ENCODE measurements at places on chromosomes 3 and 15.

- DNase-seq, result no peak
Observed at GRCh38 chr3:5442786-5443138, 255.3 kb downstream of the EDEM1 start.

DNA sequence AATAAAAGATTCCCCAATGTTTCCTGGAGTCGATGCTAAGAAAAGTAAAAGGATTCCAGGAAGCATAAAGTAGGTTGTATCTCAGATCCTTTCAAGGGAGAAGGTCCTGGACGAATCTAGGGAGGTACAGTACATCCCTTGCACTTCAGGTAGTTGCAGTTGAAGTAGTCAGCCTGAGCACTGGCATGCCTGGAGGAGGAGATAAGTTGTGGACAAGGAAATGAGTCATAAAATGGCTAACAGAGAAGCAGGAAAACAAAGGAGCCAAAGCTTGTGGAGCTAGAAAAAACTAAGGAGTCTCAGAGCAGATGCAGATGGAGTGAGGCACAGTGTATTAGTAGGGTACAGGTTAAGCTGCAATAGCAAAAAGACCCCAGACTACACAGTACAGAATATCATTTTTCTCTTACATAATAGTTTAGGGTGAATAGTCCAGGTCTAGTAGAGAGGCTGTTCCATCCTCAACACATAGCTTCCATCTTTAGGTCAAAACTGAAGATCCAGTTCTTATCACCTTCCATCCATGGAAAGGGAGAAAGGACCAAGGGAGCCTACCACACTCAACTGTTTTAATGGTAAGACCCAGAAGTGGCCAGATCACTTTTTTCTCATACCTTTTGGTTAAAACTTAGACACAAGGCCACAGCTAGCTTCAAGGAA is 41.3 kb downstream of the COL6A5 start:
- DNase-seq, result peak; percentile 54

GRCh38 chr3:30643763-30644462 is 37.5 kb downstream of the TGFBR2 start:
- DNase-seq, result no peak

GRCh38 chr3:148759430-148759829 is 61.7 kb downstream of the AGTR1 start:
- DNase-seq, result no peak

GRCh38 chr15:52683580-52683979 is 4.4 kb upstream of the ATOSA start:
- no peak for DNase-seq

DNA sequence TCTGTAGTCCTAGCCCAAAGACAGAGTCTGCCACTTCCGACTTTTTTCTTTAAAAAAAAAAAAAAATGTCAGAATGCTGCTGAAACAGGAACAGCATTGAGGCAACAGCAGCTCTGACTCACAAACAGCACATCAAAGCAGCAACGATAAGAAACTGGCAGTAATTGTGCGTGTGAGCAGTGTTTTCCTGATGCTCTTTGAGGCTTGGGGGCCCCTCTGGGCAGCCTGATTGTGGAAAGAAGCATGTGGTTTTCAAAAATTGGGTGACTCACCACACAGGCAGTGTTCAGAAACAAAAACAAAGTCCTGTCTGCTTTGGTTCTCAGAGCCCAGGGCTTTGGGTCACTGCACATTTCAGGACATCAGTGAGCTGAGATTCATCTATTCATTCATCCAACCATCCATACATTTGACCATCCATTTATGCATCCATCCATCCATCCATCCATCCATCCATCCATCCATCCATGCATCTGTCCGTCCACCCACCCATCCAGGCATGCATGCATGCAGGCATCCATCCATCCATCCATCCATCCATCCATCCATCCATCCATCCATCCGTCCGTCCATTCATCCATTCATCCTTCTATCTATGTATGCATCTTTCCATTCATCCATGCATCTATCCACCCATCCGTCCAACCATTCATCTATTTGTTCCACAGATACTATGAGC is 308.4 kb downstream of the RPLP1 start:
- peak; percentile 98 for DNase-seq

GRCh38 chr15:85120351-85121113 is 138.9 kb downstream of the PDE8A start:
- no peak for DNase-seq

- peak; percentile 68 for DNase-seq
Observed at GRCh38 chr3:5226783-5227182, 39.3 kb downstream of the EDEM1 start.

DNA sequence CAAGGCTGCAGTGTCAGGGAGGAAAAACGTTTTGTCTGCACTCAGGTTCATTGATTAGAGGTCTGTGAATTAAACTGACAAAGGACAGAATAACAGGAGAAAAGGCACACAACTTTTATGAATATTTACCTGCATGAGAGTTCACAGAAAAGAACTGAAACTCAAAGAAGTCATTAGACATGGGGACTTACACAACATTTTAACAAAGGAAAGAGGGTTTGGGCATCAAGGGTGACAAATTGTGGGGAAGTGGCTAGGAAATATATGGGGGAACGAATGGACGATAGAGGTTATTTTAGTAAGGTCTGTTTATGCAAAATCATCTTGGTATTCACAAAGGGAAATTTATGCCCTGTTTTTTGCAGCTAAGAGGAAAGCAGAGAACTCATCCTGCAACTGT is 65.6 kb upstream of the C15orf39 start:
- no peak for DNase-seq

GRCh38 chr3:11717768-11718636 is 74.3 kb upstream of the VGLL4 start:
- DNase-seq, result peak; percentile 63

DNA sequence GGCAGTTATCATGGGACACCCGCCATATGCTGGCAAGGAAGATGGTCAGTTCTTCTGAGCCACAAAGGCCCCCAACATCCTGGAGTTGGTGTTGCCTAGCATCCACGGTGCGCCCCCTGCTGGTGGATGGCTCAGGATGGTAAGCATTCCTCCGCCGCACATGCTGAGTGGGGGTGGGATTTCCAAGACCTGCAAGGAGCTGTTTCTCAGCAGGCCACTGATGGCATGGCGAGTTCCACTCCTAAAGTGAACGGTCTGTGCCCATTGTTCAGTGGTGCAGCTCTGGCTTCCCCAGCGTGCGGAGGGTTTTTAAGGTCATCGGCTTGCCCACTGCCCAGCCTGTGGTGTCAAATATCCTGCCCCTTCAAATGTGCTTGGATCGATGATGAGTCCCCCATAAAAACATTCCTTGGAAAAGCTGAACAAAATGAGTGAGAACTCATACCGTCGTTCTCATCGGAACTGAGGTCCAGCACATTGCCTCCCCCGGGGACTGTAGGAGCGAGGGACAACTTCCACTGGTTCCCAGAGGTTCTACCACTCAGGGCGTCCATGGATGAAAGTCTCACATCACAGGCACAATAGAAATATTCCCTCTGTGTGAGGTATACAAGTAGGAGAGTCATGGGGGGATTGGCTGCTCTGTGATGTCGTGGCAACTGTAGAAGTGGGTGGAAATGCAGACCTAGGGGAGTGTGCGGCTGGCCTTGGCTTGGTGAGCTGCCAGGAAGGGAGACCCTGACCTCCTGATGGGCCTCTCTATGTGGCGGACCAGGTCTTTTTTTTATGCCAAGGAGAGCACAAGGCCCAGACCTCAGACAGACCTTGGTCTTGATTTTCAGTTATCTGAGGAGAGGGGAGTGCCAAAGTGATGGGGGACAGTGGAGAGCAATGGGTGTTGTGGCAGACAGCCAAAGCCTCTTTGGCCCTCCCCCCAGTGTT is 102.0 kb downstream of the SNRPN start:
- no peak for DNase-seq

- no peak for DNase-seq
Observed at GRCh38 chr15:74032606-74033561, 38.4 kb downstream of the PML start.

GRCh38 chr15:82709421-82710207 is at the start of gene AP3B2:
Gene AP3B2, minus strand, starts transcription at chr15:82709875. Its CDS starts 169 bp downstream, at chr15:82709706.
- peak; percentile 61 for DNase-seq

DNA sequence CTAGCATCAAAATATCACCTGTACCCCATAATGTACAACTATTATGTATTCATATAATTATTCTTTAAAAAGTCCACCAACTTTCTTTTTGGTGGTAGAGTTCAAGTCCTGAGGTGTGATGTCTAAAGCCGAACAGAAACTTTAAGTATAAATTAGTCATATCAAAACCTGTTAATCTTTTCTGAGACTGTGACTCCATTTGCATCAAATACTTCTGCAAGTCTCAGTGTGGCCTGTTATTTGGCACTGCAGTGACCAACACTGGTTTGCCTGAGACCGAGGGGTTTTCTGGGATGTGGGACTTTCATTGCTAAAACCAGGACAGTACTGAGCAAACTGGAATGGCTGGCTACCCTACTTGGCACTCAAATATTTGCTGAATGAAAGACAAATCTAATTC is 7.3 kb downstream of the NGLY1 start:
- DNase-seq, result no peak

DNA sequence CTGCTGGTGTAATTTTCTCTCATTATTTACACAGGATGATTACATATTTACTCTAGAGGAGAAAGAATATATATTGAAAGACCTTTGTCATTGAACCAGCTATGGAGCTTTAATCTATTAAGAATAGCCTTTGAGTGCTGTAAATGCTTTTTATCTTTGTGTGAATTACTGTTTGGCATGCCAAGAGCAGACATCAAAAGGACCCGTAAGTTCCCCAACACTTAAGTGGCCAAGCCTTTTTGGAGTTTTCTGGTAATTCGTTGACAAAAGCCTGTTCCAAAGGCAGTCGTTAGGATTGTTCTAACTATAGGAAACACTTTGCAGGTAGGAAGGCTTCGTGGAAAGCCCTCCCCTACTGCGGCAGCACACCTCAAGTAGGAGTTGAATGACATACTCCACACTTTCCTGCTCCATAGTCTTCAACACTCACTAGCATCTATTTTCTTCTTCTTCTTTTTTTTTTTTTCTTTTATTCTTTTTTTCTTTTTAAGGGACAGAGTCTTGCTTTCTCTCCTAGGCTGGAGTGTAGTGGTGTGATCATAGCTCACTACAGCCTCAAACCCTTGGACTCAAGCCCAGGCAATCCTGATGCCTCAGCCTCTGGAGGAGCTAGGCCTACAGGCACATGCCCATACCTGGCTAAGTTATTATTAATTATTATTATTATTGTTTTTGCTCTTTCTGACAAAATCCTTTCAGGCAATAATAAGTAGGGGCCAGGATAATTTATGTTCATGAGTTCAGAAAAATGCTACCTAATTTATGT is 98.6 kb downstream of the SUCNR1 start:
- DNase-seq, result no peak

DNA sequence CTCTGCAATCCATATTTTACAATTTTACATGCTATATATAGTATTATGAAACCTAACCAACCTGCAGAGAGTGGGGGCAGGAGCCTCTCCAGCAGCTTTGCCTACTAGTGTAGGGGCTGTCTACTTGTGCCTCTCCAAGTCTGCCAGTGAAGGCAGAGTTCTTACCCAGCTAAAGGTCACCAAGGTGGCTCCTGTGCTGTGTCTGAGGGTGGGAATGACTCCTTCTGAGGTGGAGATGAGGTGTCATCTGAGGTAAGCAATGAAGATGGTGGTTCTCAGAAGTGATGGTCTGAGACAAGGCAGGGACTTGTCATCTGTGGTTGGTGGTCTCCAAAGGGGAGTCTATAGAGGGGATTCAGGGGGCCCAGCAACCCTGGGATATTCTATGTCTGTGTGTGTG is 47.5 kb downstream of the SACM1L start:
- DNase-seq, result no peak

DNA sequence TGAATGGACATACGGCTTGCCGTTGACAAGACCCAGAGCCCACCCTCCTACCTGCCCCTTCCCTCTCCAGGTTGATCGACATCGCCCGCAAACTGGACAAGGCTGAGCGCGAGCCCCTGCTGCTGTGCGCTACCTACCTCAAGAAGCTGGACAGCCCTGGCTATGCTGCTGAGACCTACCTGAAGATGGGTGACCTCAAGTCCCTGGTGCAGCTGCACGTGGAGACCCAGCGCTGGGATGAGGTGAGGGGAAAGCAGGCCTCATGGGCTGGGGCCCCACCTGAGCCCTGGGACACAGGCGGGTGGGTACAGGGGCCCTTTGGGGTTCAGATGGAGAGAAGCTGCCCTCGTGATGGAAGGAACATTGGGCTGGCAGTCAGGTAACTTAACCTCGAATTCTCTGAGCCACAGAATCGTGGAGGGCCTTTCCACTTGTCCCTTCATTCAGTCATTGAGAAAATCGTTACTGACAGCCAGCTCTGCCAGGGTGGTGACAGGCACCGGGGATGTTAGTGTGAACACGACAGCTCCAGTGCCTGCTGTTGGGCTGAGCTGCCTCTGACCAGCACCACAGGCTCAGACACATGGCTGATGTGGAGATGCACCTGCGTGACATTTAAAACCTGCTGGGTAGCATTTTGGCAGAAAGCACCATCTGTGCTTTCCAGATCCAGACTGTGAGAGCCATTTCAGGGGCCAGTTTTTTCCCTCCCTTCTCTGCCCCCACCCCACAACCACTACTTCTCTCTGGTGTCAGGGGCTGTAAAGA is 25.6 kb upstream of the RHO start:
- DNase-seq, result no peak

- no peak for DNase-seq
Observed at GRCh38 chr3:138356730-138357405, 8.5 kb downstream of the MRAS start.

DNA sequence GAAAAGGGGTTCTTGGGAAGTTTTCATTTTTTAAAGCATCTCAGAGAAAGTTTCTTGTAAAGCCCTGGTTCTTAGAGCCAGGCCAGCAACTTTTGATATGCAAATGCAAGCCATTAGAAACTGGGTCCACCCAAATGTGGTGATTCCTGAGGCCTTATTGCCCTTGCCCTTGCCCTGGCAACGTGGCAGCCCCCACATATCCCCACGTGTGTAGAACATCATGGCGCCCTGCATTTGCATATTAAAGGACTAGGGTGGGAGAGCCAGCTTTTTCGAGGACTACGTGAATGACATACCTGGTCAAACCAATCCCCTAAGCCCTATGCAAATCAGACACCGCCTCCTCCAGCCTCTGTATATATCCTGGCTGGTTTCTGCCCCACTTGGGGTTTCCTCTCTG is 314.9 kb upstream of the NECTIN3 start:
- DNase-seq, result no peak

GRCh38 chr15:36778531-36778930 is 199.1 kb downstream of the CDIN1 start:
- DNase-seq, result peak; percentile 13

GRCh38 chr3:181771120-181771519 is 59.4 kb downstream of the SOX2 start:
- no peak for DNase-seq

DNA sequence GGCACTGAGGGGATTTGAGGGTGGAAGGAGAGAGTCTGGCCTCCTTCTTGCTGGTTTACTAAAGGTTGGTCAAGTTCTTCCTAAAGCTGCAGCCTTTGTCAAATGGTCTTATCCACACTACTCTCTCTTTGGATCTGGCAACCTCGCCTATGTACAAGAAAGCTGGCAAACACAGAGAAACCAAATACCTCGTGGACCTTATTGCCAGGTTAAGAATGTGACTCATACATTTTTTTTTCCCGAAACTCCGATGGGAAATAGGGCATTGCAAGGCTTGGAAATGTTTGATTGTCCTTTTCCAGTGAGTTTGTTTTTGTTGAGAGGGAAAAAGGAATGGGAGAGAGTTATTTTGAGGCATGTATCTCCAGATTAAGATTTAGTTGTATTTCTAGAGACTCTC is 13.9 kb downstream of the EOMES start:
- DNase-seq, result no peak

- DNase-seq, result peak; percentile 84
Observed at GRCh38 chr3:190701096-190701532, 161.4 kb downstream of the GMNC start.

GRCh38 chr3:84978843-84979242 is 20.1 kb downstream of the CADM2 start:
- no peak for DNase-seq

- peak; percentile 62 for DNase-seq
Observed at GRCh38 chr3:102178817-102179216, 256.0 kb upstream of the ZPLD1 start.

GRCh38 chr15:37056177-37057121 is 43.9 kb downstream of the MEIS2 start:
- DNase-seq, result peak; percentile 36

Measured in kidney glomerular epithelial cell (primary cell).